Fibroblast of skin of abdomen (primary cell): ENCODE measurements at places on chromosomes 12 and 14.
A peak's percentile ranks its signal among the peaks of the same experiment; 100 is the strongest.

DNA sequence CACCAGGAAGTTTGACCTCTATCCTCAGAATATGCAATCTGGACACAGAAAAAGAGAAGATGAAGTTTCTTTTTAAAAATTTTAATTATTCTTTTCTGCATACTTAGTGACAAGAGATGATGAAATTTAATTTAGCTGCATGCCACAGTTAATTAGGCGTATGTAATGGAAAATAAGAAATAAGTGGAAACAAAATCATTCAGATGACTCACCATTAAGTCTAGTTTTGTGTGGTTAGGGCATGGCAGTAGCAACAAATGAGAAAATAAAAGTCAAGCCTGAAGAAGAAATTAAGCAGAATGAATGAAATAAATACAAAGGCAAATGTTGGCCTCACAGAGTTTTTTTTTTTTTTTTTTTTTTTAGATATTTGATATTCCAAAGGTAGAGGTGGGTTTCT, 30.9 kb upstream of the KLRD1 start:
- DNase-seq, result no peak

GRCh38 chr14:93994919-93995682, 2.0 kb upstream of the CCDC197 start:
- peak; percentile 72 for DNase-seq

DNA sequence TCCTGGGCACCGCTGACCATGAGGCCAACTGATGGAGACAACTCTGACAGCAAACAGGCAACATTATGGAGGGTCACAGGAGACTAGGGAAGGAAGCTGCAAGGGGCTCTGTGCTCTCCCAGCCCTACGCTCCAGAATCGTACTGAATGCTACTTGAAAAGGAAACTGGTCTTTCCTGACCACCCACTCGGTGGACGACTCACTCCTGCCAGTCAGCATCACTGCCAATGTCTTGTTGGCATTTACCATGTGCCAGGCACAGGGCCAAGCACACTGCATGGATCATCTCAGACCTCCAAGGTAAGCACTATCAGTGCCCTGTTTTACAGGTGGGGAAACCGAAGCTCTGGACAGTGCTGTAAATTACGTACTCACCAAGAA, 38.0 kb downstream of the CCDC85C start:
- no peak for DNase-seq

DNA sequence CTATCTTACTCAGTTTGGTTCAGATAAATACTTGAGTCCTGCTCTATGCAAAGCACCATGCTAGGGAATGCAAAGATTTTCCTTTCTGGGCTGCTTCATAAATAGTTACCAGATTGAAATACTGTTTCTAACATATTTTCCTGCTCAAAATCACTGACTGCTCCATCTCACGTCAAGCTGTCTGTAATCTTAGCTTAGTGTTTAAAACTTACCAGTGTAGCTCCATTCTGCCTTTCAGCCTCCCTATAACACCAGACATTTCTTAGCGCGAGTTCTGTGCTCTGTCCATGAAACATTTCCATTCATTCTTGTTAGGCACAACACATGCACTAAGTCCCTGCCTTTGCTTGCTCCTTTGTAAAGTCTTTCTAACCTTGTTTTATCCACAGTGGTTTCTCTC, 129.4 kb downstream of the NPAS3 start:
- no peak for DNase-seq

GRCh38 chr14:101005447-101005846, 101.9 kb upstream of the RTL1 start:
- no peak for DNase-seq

GRCh38 chr12:110073049-110073831, 24.9 kb upstream of the C12orf76 start:
- no peak for DNase-seq

DNA sequence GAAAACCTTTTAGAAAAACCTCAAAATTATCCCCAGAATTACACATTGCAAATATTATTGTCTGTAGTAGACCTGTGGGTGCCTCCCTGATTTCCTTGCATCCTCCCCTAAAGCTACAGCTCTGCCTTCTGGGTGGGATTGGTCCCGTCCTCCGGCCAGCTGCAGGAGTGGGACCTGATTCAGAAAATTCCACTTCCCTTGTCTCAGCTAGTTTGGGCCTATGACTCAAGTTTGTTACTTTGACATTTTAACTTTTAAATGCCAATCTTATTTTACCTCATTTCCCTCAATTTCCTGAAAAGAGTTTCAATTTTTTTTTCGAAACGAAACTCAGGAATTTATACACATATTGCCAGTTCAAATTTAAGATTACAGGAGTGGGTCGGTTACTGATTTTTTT, 13.2 kb upstream of the SLC41A2 start:
- DNase-seq, result no peak

GRCh38 chr14:23829736-23830471, 123.7 kb upstream of the DHRS4 start:
- peak; percentile 96 for DNase-seq

- DNase-seq, result peak; percentile 51
Measured at GRCh38 chr14:99779751-99780150, 13.5 kb upstream of the EML1 start.

DNA sequence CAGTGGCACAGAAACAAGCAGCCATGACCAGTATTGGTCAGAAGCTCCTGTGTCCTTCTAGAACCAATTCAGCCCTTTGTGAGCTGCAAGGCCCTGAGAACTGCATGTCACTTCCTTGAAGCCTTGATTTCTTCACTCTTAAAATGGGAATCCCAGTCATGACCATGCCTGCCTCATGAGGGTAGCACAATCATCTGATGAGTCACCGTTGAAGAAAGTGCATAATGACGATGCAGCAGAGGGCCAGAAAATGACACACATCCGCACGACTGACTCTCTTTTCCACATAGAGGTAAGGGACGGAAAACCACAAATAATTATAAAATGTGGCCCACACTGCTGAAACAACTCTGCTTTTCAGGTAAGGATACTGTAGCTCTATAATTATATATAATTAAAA, 777.4 kb downstream of the BCL11B start:
- DNase-seq, result peak; percentile 52
